Mesothelial cell of epicardium (in vitro differentiated cells): ENCODE measurements at places on chromosomes 2 and 18. TPM values are rescaled to one million over a fixed set of nuclear protein-coding genes. Genes with fewer than 3 reads are reported as not detected.

TTN gene
- 0.84 to 1.2 TPM (median 1.0 TPM) in 3 replicates for total RNA-seq

DNA sequence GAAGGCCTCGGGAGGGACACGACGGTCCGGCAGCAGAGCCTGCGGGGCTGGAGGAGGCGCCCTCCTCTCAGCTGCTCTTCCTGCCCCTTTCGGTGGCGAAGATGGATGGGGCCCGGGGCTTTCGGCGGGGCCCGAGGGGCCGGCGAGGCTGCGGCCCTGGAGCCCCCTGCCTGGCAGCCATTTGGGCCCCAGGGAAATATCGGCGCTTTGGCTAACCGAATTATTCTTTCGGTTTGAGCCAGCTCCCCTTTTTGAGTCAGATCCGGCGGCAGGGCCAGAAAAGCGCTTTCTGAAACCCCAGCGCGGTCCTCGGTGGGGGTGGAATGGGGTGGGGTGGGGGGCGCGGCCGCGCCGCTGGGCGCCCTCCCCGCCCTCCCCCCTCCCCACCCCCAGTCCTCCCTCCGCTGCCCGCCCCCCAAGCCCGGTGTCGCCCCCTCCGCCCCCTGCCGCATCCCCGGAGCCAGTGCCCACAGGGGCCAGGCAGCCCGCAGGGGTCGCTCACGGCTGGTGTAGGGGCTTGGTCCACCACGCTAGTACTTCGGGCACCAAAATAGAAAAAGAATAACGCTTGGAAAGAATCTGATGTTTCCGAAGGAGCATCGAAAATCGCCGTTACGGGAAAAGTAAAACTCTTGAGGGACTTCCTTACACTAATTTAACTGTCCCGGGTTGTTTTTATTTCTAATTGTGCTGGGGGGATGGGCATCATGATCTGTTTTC is 9.1 kb upstream of the ARID5A start:
- H3K4me3 ChIP-seq = peak overlapping the region; percentile 56
- H3K27me3 ChIP-seq = peaks cover 80% of the 10 kb centered on the region
- no peaks in the 10 kb centered on the region for H3K36me3 ChIP-seq
- peak overlapping the region; percentile 9 for H3K27ac ChIP-seq

DNA sequence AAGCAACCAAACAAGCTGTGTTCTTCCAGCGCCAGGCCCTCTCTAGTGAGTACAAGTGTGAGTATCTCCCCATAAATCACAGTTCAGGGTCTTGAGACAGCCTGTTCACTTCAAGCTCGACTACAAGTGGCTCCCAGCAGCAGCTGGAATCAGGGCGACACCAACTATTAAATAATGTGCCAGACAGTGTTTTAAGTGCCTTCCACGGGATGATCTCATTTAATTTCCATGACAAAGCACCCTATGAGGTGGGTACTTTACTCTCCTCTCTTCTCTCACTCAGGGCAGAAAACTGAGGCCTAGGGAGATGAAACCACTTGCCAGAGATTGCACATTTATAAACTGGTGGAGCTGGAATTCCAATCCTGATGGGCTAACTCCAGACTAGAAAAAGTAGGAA is 2.6 kb upstream of the FAM136A start:
- H3K27ac ChIP-seq = no peak overlapping the region
- no peak overlapping the region for H3K4me3 ChIP-seq
- H3K4me1 ChIP-seq = peaks cover 12% of the 10 kb centered on the region
- no peak for DNase-seq

- H3K27me3 ChIP-seq = peaks cover 5% of the 10 kb centered on the region
- DNase-seq = no peak
- H3K4me3 ChIP-seq = no peak overlapping the region
- H3K4me1 ChIP-seq = peaks cover 25% of the 10 kb centered on the region
These were observed 66.1 kb downstream of the TMEFF2 start for GRCh38 chr2:192128655-192129054.

- H3K36me3 ChIP-seq = no peaks in the 10 kb centered on the region
- H3K4me1 ChIP-seq = no peaks in the 10 kb centered on the region
- no peak for DNase-seq
These were observed 54.7 kb upstream of the ARL5A start for GRCh38 chr2:151882786-151883445.

GRCh38 chr2:62443886-62444285 is 62.1 kb downstream of the TMEM17 start:
- H3K36me3 ChIP-seq = no peaks in the 10 kb centered on the region
- no peaks in the 10 kb centered on the region for H3K4me1 ChIP-seq
- no peak overlapping the region for H3K27ac ChIP-seq
- DNase-seq = no peak
- no peak overlapping the region for H3K4me3 ChIP-seq

GRCh38 chr2:218857371-218858137 is 2.1 kb upstream of the WNT6 start:
- H3K27me3 ChIP-seq = peaks cover 36% of the 10 kb centered on the region
- H3K27ac ChIP-seq = peak overlapping the region; percentile 98
- no peak for DNase-seq
- peak overlapping the region; percentile 49 for H3K4me3 ChIP-seq

GRCh38 chr2:122329278-122329677 is 573.8 kb downstream of the TSN start:
- H3K27ac ChIP-seq = no peak overlapping the region
- H3K4me1 ChIP-seq = no peaks in the 10 kb centered on the region
- no peak for DNase-seq
- peaks cover 61% of the 10 kb centered on the region for H3K27me3 ChIP-seq
- no peak overlapping the region for H3K4me3 ChIP-seq

GRCh38 chr2:5694306-5694705 is 2.1 kb downstream of the SOX11 start:
- H3K27ac ChIP-seq = peak overlapping the region; percentile 86
- H3K4me3 ChIP-seq = peak overlapping the region; percentile 86
- no peak for DNase-seq

DNA sequence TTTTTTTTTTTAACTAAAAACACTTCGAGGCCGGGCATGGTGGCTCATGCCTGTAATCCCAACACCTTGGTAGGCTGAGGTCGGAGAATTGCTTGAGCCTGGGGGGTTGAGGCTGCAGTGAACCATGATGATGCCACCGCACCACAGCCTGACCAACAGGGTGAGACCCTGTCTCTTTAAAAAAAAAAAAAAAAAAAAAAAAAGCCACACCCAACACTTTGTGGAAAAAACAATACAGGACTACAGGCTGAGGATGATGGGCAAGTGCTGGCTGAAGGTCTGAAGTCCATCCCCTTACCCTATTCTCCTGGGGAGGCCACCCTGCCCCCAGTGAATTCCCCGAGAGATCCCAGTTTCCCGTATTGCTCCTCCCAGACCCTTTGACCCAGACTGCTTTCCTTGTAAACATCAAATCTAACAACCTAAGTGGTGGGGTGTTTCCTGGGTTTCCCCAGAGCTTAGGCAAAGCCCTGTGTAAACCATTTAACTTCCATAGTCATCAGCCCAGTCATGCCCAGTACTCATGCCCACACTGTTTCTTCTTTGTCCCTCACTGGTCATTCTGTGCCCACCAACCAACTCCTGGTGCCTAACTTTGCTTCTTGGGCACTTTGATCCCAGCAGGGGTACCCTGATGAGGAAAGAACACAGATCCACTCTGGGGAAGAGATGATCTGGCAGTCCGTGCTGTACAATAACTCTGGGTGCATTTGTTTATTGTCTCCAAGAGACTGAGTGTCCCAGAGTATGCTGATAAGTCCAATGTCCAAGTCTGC is 5.8 kb upstream of the TMEM37 start:
- peaks cover 17% of the 10 kb centered on the region for H3K4me1 ChIP-seq
- no peak overlapping the region for H3K27ac ChIP-seq
- no peak for DNase-seq
- no peak overlapping the region for H3K4me3 ChIP-seq

DNA sequence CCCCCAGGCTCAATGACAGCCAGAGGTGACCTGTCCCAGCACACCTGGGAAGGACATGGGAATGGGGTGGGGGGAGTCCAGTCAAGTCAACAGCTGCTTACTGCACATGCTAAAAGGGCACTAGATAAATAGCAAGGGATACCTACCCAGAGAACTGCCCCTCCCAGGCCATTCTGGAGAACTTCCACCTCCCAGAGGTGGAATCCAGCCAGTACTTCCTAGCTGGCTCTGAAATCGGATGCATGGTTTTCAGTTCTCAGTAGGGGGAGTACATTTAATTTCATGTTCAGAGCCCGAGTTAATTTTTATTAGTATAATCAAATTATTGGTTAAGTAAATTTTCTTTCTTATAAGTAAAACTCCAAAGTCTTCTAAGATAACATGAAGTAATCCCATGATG is 28.9 kb upstream of the ITGA6 start:
- H3K27me3 ChIP-seq = no peaks in the 10 kb centered on the region
- DNase-seq = no peak
- no peak overlapping the region for H3K4me3 ChIP-seq
- H3K36me3 ChIP-seq = no peaks in the 10 kb centered on the region
- H3K4me1 ChIP-seq = peaks cover 2% of the 10 kb centered on the region

DNA sequence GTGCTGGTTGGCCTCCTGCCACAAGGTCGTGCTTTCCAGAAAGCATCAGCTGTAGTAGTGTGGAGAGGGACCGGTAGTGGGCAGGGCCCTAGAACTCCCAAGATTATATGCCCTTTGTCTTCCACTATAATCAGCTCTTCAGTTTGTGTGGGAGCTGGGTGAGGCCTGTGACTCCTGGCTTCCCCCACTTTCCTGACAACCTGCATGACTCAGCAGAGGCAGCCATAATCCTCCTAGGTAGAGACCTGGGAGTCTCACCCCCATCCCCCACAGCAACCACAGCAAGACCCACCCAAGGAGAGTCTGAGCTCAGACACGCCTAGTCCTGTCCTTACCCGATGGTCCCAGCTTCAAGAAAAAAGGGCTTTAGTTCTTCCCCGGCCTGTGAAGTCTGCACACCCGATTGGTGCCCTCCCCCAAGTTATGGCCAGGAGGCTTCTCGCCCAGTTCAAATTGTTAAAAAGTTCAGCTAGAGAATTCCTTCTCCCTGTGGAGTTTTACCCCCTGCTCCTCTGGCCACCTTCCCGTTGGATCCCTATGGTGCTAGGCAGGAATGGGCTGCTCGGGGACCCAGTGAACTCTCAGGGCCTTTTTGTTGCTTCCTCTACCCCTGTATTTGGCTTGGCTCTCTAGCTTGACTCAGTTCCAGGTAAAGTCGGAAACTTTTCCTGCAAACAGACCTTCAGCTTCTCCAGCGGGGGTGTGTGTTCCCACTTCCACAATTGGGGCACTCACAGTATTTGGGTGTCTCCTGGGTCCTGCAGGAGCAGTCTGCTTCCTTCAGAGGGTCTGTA is 57.8 kb upstream of the FAM237A start:
- DNase-seq = no peak
- no peaks in the 10 kb centered on the region for H3K36me3 ChIP-seq
- no peaks in the 10 kb centered on the region for H3K27me3 ChIP-seq
- H3K4me1 ChIP-seq = peaks cover 21% of the 10 kb centered on the region
- H3K4me3 ChIP-seq = no peak overlapping the region
- peak overlapping the region; percentile 14 for H3K27ac ChIP-seq

DNA sequence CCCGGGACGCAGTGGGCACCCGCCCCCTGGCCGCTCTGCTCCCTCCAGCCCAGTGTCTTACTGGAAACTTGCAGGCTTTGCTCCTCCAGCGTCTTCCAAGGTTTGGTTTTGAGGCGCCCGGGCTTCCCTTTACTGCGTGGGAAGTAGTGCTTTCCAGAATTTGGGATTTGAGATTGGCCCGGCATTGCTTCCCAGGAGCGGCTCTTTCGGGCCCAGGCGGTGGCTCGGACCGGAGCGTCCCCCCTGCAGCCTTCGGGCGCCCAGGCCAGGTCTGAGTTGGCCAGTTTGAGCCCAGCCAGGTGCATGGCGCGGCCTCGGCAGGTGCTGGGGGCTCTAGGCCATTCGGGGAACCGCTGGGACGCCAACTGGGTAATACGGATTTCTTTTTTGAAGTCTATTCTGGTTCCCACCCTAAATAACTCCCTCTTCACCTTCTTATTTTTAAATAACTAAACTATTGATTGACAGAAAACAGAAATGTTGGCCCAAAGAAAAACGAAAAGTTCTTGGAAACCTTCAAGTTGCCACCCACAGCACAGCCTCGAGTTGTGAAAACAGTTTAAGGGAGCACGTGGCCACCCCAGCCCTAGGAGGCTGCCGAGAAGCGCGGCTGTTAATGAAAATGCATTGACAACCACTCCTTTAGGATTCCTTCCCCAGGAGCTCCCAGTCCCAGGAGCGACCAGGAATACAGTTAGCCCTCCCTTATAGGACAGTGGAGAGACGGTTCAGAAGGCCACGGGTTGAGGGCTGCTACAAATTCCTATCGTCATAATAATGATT is 766 bp downstream of the SNTG2 start:
- H3K27ac ChIP-seq = no peak overlapping the region
- peaks cover 82% of the 10 kb centered on the region for H3K27me3 ChIP-seq
- no peak for DNase-seq
- peak overlapping the region; percentile 63 for H3K4me3 ChIP-seq
